ENCODE measurements at places on chromosomes 5 and 9. TPM values are rescaled to one million over a fixed set of nuclear protein-coding genes. Genes with fewer than 3 reads are reported as not detected.

Gene DNAJC21
- 56.6 TPM for total RNA-seq

Gene F2RL2
- total RNA-seq: not detected

GRCh38 chr9:135522931-135523330 is 1.7 kb downstream of the LCN1 start:
- DNase-seq: no peak

- no peak for DNase-seq
These were observed 255.9 kb upstream of the IRX1 start for GRCh38 chr5:3339798-3340115.

Gene TUBB4B
- 307 TPM for total RNA-seq

DNA sequence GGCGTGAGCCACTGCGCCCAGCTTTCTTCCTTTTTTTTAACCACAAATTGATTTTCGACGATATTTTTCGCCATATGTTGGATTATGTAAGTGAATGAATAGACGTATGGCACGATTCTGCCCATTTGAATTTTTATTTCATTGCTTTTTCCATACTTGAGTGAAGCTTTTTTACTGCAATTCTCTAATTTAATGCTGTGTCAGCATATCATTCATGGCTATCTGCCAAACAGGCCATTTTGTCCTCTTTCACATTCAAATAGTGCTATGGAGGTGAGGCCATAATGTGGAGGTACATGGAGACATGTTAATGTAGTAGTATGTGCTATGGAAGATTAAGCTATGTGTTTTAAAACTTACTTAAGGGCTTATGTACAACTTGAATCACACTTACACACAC is 152.1 kb upstream of the TUSC1 start:
- no peak for DNase-seq

Gene ARL10
- total RNA-seq: 3.1 TPM

Gene ZNF883
- 1.0 TPM for total RNA-seq

DNA sequence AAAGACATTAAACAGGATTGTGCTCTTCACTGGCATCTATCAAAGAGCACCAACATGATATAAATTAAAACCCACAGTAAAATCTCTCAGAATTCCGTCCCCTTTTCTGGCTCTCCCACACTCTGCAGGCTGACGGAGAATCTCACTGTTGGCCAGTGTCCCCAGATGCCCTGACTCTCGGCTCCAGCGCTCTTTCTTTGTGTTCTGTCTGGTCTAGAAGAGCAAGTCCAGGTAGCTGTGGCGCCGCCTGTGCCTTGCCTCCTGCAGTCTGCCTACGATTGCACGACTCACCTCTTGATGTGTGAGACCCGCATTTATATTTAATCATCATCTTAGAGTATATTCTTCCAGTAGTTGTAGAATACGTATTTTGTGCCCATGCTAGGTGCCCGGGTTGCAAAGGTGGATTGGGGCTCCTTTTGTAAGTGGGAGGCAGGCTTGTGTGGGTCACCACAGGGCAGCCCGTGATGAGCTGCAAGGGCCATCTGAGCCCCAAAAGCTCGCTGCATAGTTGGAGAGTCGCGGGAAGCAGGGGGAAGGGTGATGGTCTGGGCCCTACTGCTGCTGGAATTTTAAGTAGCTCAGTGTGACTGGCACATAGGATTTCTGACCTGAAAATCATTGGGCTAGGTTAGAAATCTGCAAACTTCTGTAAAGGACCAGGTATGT is 55.6 kb downstream of the EHMT1 start:
- DNase-seq: no peak

Gene SLC34A1
- total RNA-seq: 0.19 TPM

Measured in activated naive CD4-positive, alpha-beta T cell treated with anti-CD3 and anti-CD28 coated beads, Interleukin-2, amount 50 U/mL, for 72 hours (primary cell).